ENCODE measurements at places on chromosomes 12 and 14.

- no peak for DNase-seq
These were observed 139.2 kb downstream of the RBM19 start for GRCh38 chr12:113826805-113827538.

DNA sequence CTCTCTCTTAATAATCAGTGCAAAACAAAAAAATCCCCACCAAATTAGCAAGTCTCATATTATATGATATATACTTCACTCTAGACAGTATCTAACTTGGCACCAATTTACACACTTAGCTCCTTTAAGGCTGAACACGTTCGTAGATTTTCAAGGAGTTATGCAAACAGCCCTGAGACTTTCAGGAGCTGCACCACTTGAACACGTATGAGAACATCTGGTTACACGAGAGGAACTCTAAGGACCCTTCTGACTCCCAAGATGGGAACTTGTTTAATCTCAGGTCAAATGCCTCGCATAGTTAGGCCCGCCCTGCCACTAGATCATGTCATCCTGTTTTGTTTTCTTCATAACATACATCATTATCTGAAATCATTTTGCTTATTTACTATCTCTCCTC is 10.0 kb downstream of the SPRING1 start:
- no peak for DNase-seq

- no peak for DNase-seq
These were observed 22.9 kb downstream of the SPTLC2 start for GRCh38 chr14:77593501-77593961.

- no peak for DNase-seq
These were observed 25.2 kb downstream of the DDX51 start for GRCh38 chr12:132118876-132119275.

DNA sequence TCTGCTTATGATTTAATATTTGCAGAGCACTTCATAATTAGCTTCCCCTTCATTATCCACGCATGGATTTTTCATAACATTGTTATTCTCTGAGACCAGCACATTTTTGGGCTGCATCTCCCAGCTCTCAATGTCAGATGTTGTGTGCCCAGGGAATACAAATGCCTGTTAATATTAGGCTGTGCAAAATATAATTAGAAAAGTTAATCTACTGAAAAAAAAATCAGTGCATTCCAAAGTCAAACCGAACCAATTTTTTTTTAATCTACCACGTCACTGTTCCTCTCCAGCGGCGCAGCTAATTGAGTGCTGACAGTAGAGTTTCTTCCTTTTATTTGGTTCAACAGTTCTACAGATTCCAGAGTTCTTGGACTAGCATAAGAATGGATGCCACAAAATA is 191.0 kb upstream of the RGS6 start:
- no peak for DNase-seq

- no peak for DNase-seq
These were observed 390.1 kb downstream of the NAV3 start for GRCh38 chr12:78220811-78221210.

- DNase-seq: no peak
These were observed 417.6 kb downstream of the NAV3 start for GRCh38 chr12:78248321-78248720.

GRCh38 chr12:59252731-59253130 is 332.4 kb upstream of the LRIG3 start:
- DNase-seq: no peak

DNA sequence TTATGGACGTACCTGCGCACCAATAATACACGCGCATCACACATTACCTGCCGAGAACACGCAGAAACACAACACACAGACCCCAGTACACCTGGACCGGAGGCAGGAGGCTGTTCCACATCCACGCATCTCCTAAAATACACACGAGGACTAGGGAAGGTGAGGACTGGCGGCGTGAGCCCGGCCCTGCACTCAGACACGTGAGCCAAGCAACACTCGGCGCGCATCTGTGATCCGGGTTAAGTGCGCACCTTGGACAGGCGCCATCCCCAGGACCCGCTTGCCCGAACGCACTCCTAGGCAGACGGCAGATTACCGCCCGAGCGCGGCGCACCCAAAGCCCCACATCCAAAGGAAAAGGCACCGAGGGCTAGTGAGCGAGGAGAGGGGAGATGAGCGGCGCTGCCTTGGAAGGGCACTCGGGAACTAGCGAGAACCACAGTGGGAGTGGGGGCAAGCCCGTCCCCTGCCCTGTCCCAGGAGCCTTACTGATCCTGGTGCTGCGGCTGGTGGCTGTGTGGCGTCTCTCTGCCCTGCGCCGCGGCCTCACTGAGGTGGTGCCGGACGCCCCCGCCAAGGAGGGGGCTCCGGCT is 417 bp downstream of the GLS2 start:
- DNase-seq: no peak

- DNase-seq: no peak
These were observed 181.1 kb downstream of the ASCL1 start for GRCh38 chr12:103138538-103138937.

DNA sequence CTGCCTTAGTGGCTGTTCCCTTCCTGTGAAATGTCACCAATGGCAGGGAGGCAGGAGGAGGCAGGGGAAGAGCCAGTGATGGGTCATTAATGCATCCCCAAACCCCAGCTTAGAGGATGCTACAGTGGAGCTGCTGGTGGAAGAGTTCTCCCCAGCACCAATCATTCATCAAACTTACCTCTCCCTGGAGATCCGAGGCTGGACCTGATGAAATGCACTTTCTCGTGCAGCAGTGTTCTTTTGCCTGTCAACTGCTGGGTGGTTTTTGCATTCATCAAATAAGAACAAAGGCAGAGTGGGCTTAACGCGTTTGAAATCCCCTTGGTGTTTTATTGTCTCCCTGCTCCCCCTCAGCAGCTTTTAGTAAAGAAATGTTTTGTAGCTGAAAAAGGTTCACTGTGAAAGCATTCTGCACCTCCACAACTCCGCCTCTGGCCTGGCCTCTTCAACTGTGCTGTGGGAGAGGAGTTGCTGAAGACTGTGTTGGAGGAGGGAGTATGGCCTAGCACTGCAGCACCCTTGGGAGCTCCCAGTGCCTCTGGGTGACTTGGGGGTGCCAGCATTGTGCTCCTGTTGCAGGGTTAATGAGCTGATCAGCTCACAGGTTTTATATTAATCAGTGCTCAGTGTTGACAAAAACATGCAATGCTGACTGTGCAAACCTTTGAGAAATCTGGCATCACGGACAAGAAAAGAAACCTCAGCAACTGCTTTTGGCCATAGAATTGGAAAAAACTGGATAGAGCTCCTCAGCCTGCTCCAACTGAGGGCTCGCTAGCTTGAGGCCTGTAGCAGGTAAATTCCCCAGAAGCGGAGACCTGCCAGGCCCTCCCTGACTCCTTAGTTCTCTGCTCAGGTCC is 14.4 kb downstream of the TSPAN9 start:
- no peak for DNase-seq

GRCh38 chr14:52333823-52334657 is 19.9 kb downstream of the PTGER2 start:
- DNase-seq: no peak

- DNase-seq: no peak
These were observed 9.5 kb downstream of the CNTN1 start for GRCh38 chr12:40701756-40702155.

DNA sequence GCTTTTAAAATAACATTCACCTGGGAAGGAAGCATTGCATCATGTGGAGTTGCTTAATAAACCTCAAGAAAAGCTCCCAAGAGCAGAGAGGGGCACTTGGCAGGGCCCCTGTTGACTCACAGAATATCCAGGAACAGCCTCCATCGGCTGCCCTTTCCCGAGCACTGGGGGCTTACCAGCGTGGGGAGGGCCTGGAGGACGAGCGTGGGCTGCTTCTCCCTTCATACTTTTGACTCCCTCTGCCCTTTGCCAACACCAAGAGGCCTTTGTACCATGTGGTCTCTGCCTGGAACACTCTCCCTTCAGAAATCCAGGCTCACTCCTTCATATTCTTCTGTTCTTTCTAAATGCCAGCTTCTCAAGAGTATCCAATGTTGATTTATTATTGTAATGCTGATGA is 492.1 kb upstream of the TMEM132C start:
- DNase-seq: no peak

DNA sequence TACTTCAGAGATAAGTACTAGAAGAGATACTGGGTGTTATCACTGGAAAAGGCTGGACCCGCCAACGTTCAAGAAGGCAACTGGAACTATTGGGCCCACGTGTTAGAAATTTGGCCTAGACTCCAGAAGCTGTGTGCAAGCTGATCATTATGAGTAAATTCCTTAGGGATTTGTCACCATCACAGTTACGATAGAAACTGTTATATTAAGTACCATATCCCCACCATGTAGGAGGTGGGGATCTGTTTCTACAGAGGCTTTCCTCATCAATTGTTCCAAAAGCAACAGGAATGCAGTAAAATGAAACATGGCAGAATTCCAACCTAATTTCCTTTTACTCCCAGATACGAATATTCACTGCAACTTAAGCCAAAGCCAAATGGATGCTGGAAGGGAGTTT is 170.7 kb downstream of the NOVA1 start:
- no peak for DNase-seq

DNA sequence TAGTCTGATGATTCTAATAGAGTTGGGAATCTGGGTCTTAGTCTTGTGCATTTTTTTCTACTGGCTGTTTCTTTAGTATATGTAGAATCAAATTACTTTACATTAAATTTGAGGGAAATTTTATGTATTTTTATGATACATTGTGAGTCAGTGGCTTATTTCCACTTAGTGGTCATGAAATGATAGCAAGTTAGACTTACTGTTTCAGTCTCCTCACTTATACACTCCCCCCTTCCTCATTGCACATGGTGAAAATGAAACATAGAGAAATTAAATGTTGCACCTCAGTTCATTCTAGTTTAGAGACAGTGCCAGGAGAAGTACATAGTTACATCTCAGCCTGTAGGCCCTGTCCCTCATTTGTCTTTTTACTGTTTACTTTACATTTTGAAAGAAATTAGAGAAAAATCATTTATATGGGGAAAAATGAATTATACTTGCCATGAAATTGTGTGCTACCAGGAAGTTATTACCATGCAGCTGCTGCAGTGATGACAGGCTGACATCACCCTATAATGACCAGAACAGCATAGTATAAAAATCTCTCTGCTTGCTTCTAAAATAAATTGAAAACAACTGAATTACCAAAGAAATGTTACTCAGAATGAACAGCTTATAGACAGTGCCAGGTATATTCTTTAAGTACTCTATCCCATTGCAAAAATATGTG is 113.2 kb downstream of the TRMT5 start:
- no peak for DNase-seq

- DNase-seq: no peak
These were observed 2.3 kb downstream of the SPPL3 start for GRCh38 chr12:120901818-120902217.

DNA sequence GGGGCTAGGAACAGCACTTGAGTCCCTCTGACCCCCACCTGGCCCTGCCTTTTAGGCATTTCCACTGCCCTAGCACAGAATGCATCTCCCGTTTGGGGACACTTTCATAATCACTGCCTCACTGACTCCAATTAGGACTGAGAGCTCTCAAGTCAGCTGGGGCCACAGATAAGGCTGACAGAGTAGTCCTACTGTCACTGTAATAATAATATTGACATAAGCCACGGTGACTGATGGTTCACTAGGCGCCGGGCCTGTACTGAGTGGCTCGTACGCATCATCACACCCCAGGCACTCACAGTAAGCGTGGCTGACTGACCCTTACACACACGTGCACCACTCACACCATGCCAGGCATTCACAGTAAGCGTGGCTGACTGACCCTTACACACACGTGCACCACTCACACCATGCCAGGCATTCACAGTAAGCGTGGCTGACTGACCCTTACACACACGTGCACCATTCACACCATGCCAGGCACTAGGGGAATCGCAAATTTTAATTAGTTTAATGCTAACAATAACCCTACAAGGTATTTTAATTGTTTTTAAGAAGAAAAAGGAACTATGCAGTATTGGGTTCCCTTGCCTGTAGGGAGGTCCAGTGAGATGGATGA is 87.7 kb downstream of the CHGA start:
- no peak for DNase-seq

- DNase-seq: no peak
These were observed 81.8 kb downstream of the TSPAN9 start for GRCh38 chr12:3158851-3159465.

DNA sequence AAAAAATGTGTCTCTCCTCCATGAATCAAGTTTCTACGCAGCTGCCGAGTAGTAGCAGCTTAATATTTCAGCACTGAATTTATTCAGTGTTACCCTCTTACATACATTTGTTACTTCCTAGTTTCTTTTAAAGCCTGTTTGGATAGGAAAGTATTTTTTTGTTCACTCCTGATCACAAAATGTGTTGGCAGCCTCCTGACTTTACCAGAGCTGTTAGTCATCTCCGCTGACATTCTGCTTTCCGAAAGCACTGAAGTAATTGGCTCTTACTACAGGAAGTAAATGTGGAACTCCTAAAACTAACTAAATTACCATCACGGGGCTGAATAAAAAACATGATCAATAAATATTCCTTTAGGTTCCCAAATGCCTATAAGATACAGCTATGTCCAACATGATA is 225.5 kb downstream of the EPS8 start:
- DNase-seq: no peak

GRCh38 chr14:105839425-105840265 is 313.3 kb downstream of the TMEM121 start:
- DNase-seq: no peak

DNA sequence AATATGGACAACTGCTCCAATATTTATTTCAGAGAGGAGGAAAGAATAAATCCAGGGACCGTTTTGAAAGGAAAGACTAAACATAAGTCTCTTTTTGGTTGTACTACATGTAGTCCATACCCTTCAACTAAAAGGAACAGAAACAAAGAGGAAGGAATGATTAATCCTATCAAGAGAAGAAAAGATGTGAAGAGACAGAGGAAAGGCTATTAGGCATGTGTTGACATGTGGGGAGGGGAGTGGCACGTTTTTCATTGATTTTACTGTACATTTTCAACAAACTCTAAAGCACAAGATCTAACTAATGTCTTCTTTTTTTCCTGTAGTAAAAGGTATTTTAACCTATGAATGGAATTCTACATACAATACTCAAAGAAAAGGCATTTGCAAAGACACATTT is 85.6 kb downstream of the NAV3 start:
- no peak for DNase-seq

- no peak for DNase-seq
These were observed 79.9 kb downstream of the NEDD1 start for GRCh38 chr12:96986883-96987523.

- DNase-seq: no peak
These were observed 93.2 kb upstream of the C14orf180 start for GRCh38 chr14:104486222-104486923.

- DNase-seq: no peak
These were observed 6.8 kb downstream of the SIX1 start for GRCh38 chr14:60642270-60643140.

GRCh38 chr12:29208060-29208459 is 59.0 kb downstream of the FAR2 start:
- no peak for DNase-seq

GRCh38 chr12:50659260-50659659 is 104.6 kb upstream of the ATF1 start:
- no peak for DNase-seq

DNA sequence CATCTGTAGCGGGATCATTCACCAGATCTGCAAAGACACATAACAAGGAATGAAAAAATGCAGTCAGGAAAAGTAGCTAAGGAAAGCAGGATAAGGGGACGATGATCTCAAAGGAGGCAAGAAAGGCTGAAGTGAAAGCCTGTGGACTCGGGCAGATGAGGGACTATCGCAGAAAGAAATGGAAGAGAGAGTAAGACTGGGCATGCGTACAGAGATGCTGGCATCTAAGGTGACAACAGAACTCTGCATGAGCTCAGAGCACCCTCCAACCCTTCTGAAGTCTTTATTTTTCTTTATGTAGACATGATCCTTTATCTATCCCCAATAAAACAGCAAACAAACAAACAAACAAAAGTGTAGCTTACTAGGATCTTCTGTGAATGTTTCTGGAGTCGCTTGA is 7.2 kb downstream of the MFAP5 start:
- DNase-seq: no peak

GRCh38 chr12:62601765-62602164 is 135.1 kb downstream of the MON2 start:
- no peak for DNase-seq
